NCI-H1436 treated with DMSO at 0.1 percent for 48 hours (cell line): ENCODE measurements at places on chromosomes 1 and 21.

GRCh38 chr1:19202396-19202795, 7.7 kb downstream of the UBR4 start:
- DNase-seq = no peak

- no peak for DNase-seq
These were observed 81.6 kb downstream of the CAMTA1 start for GRCh38 chr1:6866825-6867224.

DNA sequence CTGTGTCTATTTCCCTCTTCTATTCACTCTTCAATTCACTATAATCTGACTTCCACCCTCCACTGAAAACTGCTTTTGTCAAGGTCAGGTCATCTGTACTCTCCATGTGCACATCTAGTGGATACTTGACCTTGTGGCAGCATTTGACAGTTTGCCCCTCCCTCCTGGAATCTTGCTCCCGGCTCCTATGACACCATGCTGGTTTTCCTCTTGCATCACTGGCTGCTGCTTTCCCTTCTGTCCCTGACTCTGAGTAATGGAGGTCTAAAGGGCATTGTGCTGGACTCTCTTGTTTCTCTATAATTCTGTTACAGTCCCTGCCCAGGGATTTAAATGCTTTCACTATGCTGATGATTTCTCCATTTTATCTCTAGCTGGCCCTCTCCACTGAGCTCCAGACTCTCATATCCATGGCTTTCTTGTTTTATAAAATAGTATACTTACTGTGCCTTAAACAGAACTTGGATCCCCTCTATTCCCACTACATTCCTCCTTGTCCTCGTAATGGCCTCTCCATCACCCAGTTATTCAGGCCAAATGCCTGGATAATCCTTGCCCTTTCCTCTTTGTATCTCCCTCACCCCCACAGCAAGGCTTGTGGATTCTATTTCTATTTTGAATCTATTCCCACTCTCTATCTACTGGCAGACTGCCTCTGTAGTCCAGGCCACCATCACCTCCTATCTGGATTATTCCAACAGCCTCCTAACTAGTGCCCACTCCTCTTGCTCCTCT, 36.8 kb upstream of the PODN start:
- no peak for DNase-seq

- no peak for DNase-seq
These were observed 889.2 kb upstream of the NCAM2 start for GRCh38 chr21:20108976-20109540.

- DNase-seq = no peak
These were observed 208.8 kb upstream of the ADGRL4 start for GRCh38 chr1:79215311-79215710.

DNA sequence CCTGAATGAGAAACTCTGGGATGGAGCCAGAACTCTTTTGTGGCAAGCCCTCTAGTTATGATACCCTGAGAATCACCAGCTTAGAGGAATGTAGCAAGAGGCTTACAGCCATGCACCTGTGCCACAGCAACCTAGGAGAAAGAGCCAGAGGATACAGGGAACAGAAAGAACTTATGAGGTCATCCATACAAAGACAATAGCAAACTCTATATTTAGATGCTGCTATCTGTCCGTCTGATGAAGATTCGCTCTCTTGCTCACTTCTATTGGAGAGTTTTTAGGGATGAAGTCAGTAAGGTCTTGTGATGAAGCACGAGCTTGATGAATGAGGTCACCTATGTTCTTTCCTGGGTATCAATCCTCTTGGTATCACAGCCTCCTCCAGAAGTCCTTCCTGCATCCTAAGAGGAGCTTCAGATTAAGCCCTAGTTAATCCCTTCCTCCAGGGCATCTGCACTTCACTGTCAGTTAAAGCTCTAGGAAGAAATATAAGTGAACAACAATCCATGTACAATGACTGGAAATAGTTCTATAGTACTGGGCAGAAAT, 185.6 kb downstream of the DAB1 start:
- DNase-seq = no peak

DNA sequence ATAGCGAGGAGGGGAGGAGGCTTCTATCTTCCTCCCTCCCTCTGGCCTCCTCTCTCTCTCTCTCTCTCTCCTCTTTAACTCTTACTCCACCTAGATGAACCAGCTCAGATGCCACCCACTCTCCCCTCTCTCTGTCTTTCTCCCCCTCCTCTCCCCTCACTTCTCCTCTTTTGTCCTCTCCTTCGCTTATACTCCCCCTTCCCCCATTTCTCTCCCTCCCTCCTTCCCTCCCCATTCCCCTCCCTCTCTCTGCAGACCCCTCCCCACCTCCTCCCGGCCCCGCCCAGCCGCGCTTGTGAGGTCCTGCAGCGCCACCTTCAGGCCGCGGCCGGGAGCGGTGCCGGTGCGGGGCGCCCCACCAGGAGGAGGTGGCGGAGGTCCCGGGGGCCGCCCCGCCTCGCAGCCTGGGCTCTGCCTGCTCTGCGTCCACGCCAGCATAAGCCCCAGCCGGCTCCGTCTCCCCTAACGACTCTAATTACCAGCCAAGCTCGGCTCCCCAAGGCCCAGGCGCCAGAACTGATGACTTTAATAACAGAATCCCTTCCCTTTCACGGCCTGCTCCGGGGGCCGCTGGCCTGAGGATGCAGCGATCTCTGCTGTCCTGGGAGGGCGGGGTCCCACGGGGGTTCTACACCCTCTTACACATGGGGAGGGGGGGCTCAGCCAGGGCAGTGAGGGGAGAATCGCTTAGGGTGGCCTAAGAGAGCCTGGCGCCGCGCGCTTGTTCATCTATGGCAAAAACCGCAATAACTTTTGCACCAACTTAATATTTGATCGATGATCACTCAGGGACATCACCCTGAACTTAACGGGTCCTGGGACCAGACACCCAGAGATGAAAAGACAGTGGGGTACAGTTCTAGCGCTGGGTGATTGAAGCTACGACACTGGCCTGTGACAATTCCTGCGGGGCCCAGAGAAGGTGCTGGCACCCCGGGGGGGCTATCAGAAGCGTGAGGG, 637.3 kb downstream of the MATN1 start:
- peak; percentile 56 for DNase-seq

DNA sequence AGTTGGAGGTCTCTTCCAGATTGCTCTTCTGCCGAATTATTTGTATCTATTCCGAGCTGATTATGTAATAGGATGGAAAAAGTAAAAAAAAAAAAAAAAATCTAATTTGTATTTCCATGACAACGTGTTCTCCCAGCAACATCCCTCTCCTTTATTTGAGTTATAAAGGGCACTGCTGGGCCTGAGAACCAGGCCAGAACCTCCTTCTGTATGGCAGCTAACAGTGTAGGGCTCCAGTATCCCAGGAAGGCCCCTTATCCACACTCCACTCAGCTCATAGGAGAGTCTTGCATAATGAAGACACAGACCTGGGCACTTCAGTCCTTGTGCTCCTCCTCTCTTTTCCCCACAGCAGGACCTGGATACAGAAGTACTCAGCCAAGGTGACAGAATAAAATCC, 3.7 kb upstream of the IPO9 start:
- no peak for DNase-seq

DNA sequence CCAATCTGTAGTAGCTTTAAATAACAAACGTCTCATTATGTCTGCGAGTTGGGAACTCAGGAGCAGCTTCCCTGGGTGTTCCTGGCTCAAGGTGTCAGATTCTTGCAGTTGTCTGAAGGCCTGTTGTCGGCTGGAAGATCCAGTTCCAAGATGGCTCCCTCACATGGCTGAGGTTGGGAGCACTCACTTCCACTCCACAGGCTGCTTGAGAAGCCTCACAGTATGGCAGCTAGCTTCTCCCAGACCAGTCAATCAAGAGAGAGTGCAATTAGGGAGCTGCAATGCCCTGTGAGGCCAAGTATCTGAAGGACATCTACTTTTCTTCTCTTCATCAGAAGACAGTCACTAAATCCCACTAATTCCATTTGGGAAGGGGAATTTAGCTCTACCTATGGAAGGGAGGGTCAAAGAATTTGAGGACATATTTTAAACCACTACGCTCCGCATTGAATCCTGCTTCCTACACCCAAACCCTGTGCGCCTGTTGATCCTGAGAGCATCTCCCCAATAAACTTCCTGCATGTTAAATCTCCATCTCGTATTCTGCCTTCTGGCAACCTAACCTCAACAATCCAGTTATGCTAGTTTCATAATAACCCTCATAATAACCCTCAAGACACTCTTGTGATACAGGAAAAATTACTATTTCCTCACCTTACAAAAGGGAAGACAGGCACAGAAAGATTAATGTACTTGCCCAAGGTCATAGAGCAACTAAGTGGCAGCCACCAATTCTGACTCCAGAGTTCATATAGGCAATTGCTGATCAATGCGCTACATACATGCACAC, 3.6 kb upstream of the VPS26C start:
- no peak for DNase-seq

DNA sequence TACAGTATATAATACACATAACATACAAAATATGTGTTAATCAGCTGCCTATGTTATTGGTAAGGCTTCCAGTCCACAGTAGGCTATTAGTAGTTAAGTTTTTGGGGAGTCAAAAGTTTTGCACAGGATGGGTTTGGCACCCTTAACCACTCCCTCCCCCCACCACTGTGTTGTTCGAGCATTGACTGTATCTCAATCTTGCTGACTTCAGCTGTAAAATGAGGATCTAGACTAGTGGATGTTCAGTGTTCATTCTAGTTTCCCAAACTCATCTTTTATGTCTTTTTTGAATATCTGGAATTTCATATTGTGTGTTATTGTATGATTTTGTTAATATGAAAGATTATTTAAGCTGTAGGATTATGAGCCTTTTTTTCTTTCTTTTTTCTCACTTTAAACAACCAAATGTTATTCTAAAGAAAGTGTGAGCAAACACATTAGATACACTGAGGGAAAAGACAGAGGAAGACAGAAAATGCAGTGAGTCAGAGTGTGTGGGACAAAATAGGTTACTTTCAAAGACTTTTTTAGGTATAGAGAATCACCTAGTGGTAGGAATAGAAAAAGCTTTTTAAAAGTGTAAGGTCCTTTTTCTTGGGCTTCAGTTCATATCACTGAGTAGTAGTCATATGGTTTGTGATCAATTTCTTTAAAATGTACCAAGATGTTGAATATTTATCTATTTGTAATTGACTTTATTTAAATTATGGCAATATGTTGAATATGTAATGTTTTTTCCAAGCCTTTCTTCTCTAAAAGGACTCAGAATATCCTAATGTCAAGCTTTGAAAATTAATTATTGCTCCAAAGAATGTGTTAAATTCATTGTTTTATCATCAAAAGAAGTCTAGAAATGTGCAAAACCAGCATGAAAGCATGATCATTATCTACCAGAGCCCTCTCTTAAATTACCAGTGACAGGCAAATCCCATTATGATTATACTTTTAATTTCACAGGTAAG, 17.9 kb upstream of the CENPF start:
- no peak for DNase-seq

GRCh38 chr1:223123011-223123610, 19.9 kb downstream of the TLR5 start:
- no peak for DNase-seq

- no peak for DNase-seq
These were observed 105.3 kb upstream of the SLC45A1 start for GRCh38 chr1:8212580-8213031.

DNA sequence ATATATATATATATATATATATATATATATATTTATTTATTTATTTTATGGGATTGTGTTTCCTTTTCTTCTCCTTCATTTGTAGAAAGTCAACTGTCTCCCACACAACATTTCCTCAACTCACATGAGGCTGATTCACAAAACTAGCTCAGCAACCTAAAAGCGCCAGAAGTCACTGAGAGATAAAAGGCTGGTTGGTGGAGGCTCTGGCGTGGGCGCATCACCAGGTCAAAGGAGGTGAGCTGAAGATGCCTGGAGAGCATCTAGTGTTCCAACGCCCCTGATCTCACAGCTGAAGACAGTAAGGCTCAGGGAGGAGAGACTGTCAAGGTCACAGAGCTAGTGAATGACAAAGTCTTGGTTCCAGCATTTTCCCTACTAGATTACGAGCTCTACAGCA, 78.0 kb downstream of the HLCS start:
- DNase-seq = no peak

DNA sequence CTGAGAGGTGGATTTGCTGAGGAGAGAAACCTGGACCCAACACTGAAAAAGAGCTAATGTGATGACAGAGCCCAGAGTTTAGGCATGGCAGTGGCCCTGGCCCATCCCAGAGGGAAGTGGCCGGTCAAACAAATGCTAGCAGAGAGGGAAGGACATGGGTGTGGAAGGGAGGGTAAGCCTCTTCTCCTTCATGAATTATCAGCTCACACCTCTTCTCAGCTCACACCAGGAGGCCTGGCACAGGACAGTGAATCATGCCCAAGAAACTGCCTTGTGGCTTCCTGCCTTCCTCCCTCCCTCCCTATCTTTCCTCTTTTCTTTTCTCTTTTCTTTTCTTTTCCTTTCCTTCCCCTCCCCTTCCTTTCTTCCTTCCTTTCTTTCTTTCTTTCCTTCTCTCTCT, 1.3 kb upstream of the SPRR3 start:
- DNase-seq = no peak

DNA sequence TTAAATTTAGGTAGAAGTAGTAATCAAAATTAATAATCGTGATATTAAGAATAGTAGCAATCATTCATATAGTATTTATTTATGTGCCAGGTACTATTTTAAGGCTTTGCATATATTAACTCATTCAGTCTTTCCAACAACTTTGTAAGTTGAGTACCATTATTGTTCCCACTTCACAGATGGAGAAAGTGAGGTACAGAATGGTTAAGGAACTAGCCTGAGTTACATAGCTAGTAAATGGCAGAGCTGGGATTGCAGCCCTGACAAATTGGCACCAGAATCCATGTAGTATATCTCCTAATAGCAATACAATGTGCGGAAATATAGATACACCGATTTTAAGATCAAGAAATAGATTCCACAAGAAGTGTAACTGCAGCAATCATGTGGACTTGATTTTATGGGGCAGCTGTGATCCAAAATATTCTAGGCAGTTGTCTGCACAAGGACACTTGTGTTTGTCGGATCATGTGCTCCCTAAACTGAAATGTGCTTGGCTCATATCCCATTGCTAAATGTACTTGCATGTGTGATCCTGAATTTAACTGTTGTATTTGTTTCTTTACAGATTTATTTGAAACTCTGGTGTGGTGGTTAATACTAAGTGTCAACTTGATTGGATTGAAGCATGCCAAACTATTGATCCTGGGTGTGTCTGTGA, 5.8 kb upstream of the GTF2B start:
- no peak for DNase-seq

DNA sequence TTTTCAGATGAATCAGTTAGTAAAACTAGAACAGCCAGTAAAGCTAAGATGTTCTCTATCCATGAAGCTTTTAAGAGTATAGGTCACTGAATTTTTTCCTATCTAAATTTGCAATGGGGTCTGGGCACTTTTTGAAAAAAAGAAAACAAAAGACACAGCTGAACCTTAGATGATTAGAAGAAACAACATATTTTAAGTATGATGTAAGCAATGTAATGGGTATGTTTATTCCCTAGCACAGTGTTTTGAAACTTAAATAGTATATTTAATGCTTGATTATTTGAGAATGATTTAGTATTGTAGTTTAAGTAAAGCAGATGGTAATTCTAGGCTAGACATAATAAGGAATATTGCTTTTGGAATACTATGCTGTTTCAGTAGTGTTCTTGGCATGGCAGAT, 36.2 kb downstream of the KCTD3 start:
- DNase-seq = no peak
